ENCODE measurements at places on chromosomes 12 and 14.
A peak's percentile ranks its signal among the peaks of the same experiment; 100 is the strongest.

GRCh38 chr12:12585115-12585863 lies 22.6 kb upstream of the DUSP16 start:
- no peak for DNase-seq

- no peak for DNase-seq
Observed at GRCh38 chr12:132508860-132509732, 19.1 kb downstream of the FBRSL1 start.

GRCh38 chr14:74308695-74309094 lies 6.0 kb upstream of the ABCD4 start:
- DNase-seq = no peak

- peak; percentile 38 for DNase-seq
Observed at GRCh38 chr12:106282457-106283097, 20.0 kb upstream of the TCP11L2 start.

- DNase-seq = no peak
Observed at GRCh38 chr12:46535907-46536306, 163.3 kb upstream of the SLC38A2 start.

Data from stimulated activated CD4-positive, alpha-beta T cell treated with anti-CD3 and anti-CD28 coated beads, Interleukin-4, amount 100 ng/mL, for 1 hour (primary cell).